ENCODE measurements at places on chromosomes 16 and 17.

DNA sequence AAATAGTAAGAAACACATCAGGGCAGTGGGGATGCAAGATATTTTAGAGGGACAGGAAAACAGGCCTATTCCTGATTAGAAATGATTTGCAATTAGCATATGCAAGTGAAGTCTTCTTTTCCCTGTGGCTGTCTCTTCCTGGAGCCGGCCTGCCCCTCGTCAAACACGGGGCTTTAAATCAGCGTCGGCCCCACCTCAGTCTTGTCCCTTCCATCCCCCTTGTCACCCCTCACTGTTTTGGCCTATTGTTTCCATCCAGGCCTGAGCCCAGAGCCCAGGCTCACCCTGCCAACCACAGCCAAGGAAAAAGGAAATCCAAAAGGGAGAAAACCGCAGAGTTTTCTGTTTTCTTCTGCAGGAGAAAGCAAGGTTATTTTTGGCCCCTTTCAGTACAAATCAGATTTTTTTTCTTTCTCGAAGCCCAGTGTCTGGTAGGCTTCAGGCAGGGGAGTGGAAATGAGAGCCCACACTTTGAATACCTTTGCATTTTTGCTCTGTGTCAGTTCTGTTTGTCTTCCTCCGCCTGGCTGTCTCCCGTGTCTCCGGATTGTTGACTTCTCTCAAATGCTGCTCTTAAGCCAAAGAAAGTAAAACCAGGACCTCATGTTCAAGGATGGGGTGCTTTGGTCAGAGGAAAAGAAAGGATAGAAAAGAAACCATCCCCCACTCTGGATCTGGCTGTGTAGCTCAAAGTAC is 399.9 kb upstream of the CDH11 start:
- no peak for DNase-seq

DNA sequence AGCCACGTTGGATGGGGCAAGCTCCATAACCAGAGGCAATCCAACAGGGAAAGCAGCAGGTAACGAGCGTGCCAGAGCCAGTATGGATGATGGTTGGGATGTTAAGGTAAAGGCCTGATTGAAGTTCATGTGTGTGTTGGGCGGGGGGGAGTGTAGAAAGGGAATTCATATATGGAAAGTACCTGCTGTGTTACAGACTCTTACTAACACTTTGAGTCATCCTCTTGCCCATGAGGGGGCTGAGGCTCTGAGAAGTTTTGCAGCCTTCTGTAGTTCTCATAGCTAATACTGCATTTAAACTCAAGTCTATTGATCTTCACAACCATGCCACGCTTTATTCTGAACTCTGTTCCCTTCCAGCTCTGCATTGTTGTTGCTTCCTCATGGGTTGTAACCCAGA is 28.5 kb downstream of the SYCE1L start:
- DNase-seq, result no peak

- peak; percentile 46 for DNase-seq
Observed at GRCh38 chr17:35906926-35907637, 23.5 kb downstream of the RDM1 start.

- DNase-seq, result no peak
Observed at GRCh38 chr17:7654832-7655540, 4.3 kb downstream of the ATP1B2 start.

DNA sequence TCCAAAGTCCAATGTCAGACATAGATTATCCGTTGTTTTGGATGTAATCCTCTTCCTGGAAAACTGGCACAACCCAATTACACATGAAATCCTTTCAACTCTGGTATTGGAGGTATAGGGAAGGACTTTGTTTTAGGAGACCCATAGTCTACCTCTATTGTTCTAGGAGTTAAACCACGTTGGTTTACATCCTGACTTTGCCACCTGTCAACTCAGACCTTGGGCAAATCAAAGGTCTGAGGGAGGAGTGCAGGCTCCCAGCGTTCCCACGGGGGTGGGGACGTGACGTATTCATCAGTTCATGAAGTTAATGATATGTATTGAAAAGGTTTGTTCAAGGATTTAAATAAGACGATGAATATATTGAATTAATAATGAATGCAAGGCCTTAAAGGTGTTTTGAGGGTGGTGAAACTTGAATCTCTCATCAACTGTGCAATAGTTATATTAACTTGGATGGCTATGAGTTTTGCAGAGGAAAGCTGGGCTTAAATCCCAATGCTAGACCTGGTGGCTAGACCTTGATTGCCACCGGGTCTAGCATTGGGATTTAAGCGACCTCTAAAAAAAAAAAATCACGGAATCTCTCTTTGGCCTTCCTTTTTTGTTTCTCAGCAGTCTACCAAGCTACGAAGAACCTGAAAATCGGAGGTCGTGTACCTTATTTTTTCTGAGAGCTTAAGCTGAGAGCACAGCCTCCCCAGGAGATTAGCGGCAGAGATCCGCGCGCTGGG is 744 bp upstream of the NF1 start:
- DNase-seq, result no peak

DNA sequence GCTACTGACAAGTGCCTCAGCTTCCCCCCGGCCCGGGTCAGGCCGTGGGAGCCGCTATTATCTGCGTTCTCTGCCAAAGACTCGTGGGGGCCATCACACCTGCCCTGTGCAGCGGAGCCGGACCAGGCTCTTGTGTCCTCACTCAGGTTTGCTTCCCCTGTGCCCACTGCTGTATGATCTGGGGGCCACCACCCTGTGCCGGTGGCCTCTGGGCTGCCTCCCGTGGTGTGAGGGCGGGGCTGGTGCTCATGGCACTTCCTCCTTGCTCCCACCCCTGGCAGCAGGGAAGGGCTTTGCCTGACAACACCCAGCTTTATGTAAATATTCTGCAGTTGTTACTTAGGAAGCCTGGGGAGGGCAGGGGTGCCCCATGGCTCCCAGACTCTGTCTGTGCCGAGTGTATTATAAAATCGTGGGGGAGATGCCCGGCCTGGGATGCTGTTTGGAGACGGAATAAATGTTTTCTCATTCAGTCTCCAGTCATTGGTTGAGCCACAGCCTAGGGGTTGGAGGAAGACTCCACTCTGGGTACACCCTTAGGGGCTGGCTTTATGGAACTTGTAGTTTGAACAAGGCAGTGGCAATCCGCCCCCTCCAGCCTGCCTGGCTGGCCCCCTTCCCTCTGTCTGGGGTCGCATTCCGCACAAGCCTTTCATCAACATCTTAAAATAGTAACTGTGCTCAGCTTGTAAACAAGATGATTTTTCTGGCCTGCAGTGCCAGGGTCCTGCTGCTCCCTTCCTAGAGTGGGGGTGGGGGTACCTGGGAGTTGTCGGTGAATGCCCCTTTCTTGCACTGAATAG is 4.1 kb downstream of the SYNGR2 start:
- no peak for DNase-seq

- DNase-seq, result no peak
Observed at GRCh38 chr17:13562271-13562800, 39.4 kb downstream of the HS3ST3A1 start.

GRCh38 chr16:79845734-79846135 is 245.2 kb upstream of the MAF start:
- no peak for DNase-seq

DNA sequence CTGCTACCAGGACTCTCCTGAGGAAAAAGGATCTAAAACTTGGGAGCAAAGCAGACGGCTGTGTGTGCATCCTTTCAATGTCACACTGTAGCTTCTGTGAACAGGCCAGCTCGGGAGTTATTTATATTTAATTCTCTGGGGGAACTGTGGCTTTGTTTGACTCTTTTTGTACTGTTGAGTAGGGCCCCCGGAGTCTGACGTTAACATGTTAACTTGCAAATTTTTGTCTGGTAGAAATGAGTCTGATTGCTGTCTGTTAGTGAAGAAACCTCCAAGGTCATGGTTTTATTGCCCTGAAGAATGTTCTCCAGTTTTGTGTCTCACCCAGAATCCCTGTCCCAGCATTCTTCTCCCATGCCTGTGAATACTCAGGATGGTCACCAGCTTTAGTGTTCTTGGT is 14.2 kb upstream of the KCNG4 start:
- no peak for DNase-seq

DNA sequence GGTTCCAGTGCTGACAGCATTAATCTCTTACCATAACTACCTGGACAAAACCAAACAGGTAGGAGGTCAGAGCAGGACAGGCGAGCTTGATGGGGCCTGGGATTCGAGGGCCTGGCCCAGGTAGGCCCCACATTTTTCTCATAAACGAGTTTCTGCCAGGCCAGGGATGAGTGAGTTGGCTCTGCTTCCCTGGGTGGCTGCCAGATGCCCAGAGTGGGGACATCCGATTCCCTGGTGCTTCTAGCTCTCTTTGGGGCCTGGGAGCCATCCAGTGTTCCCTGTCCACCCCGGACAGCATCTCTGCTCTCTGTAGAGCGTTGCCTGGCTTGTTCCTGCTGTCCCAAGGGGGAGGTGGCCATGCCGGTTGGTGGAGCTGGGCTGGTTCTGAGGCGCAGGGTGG is 25.1 kb downstream of the TSC2 start:
- DNase-seq, result no peak

DNA sequence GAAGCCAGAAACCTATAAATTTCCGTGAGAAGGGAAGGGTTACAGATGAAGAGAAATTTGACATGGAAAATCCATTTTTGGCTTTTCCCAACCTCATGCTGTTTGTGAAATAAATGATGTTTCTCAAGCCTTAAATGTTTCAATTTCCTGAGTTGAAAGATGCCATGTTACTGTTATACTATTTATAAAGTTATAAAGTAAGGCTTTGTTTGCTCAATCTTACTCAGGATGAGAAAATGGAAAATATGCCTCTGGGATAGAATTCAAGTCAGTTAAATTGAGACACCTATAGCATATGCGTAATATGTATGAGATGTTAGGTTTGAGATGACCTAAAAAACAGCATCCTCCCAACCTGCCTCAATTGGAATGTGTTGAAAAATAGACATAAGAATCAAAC is 19.9 kb upstream of the FAM20A start:
- no peak for DNase-seq

DNA sequence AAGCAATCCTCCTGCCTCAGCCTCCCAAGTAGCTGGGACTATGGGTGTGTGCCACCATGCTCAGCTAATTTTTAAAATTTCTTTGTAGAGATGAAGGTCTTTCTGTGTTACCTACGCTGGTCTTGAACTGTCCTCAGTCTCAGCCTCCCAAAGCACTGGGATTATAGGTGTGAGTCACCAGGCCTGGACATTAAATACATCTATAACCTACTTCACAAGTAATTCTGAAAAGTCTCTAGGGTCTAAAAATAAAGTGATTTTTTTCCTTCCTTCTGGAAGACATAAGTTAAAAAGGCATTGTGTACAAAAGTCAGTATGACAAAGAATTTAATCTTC is 118.3 kb downstream of the PARN start:
- no peak for DNase-seq

- no peak for DNase-seq
Observed at GRCh38 chr16:4263504-4264436, 9.1 kb downstream of the TFAP4 start.
